ENCODE measurements at places on chromosomes 16 and 17. TPM values are rescaled to one million over a fixed set of nuclear protein-coding genes. Genes with fewer than 3 reads are reported as not detected.

GRCh38 chr17:2213291-2213960 is 90.2 kb downstream of the SMG6 start:
- peaks cover 40% of the 10 kb centered on the region for H3K36me3 ChIP-seq
- H3K4me3 ChIP-seq, result peak overlapping the region; percentile 62
- H3K27ac ChIP-seq, result peak overlapping the region; percentile 78
- H3K4me1 ChIP-seq, result peaks cover 51% of the 10 kb centered on the region
- H3K27me3 ChIP-seq, result no peaks in the 10 kb centered on the region
- no peak for DNase-seq

DNA sequence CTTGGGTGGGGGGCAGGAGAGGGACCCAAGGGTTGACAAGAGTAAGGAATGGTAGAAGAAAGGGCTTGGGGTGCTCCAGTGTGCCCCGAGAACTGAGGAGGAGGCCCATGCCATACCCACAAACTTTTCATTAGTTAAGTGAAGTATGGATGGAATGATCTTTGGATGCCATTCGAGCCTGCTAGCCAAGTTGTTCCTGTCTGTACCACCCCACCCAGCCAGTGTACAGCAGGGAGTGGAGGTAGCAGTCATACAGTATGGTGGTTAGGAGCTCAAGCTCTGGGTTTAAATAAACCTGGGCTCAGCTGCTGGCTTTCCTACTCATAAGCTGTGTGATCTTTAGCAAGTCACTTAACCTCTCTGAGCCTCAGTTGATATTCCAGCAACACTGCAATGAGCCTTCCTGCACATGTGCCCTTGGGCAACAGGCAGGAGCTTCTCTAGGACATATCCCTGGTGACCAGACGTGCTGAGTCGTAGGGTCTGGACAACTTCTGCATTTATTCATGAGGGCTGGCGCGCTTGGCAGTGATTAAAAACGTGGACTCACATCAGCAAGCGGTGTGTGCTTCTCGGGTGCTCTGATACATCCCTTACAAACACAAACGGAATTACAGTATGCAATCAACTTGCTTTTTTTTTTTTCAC is 22.9 kb downstream of the ITPRIPL2 start:
- H3K27me3 ChIP-seq, result peaks cover 15% of the 10 kb centered on the region
- no peak overlapping the region for H3K27ac ChIP-seq
- no peak for DNase-seq
- no peak overlapping the region for H3K4me3 ChIP-seq

The HOXB2 gene
- 22.2 TPM for total RNA-seq

The HCRT gene
- total RNA-seq, result not detected

DNA sequence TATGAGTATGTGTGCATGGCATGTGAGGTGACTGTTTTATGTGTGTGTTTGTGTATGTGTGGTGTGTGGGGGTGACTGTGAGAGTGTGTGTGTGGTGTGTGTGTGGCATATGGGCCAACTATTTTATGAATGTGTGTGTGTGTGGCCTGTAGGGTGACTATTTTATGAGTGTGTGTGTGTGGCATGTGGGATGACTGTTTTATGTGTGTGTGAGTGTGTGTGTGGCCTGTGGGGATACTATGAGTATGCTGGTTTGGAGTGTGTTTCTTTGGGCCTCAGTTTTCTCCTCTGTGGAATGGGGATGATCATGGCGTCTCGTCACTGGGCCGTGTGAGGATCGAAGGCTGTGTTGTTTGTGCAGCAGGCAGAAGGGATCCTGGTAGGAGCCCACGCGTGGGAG is 152.1 kb upstream of the PLCG2 start:
- peaks cover 29% of the 10 kb centered on the region for H3K36me3 ChIP-seq
- H3K27me3 ChIP-seq, result no peaks in the 10 kb centered on the region
- H3K27ac ChIP-seq, result no peak overlapping the region
- peaks cover 44% of the 10 kb centered on the region for H3K4me1 ChIP-seq

Measured in activated T-helper 2 cell treated with anti-CD3 and anti-CD28 coated beads, Interferon-gamma antibody, Interleukin-2, Interleukin-4, amounts not matched to agents 10 μg/mL and 5 μg/mL and 100 μg/mL, durations not matched to agents 14 hours and 24 hours and 36 hours (primary cell).